Suppressor macrophage treated with lipopolysaccharide for 1 hour (primary cell): ENCODE measurements at places on chromosomes 3 and 15.

DNA sequence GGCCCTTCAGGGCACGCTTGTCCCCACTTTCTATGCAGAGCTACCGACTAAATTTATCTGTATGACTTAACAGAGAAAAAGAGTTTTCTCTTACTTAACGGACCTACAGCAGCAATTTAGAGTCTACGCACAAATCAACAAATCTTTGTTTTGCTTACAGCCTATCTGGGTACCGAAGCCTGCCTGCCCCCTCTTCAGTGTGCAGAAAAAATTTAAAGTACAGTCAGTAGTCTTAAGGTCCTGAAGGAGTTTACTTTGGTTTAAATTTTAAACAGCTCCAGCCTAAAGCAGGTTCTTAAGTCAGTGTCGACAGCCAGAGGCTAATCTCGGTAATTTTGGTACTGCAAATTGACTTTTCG is 570 bp downstream of the SACM1L start:
- no peak for DNase-seq

DNA sequence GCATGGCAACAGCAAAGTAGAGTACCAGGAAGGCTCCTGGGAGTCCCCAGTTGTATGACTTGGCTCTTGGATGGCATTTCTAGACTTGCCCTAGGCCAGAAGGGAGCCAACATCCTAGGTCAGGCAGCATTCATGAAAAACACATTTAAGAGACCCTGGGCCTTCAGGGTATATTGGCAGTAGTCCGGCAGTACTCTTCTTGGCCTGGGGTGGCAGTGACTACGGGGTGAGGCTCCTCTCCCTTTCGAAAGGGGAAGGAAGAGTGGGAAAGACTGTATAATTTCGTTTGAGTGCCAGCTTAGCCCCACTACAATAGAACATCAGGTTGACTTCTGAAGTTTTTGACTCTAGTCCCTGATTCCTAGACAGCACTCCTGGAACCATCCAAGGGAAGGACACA is 136.4 kb downstream of the ZIC4 start:
- DNase-seq: no peak

- DNase-seq: no peak
Observed at GRCh38 chr3:100615684-100616083, 6.3 kb downstream of the ADGRG7 start.

DNA sequence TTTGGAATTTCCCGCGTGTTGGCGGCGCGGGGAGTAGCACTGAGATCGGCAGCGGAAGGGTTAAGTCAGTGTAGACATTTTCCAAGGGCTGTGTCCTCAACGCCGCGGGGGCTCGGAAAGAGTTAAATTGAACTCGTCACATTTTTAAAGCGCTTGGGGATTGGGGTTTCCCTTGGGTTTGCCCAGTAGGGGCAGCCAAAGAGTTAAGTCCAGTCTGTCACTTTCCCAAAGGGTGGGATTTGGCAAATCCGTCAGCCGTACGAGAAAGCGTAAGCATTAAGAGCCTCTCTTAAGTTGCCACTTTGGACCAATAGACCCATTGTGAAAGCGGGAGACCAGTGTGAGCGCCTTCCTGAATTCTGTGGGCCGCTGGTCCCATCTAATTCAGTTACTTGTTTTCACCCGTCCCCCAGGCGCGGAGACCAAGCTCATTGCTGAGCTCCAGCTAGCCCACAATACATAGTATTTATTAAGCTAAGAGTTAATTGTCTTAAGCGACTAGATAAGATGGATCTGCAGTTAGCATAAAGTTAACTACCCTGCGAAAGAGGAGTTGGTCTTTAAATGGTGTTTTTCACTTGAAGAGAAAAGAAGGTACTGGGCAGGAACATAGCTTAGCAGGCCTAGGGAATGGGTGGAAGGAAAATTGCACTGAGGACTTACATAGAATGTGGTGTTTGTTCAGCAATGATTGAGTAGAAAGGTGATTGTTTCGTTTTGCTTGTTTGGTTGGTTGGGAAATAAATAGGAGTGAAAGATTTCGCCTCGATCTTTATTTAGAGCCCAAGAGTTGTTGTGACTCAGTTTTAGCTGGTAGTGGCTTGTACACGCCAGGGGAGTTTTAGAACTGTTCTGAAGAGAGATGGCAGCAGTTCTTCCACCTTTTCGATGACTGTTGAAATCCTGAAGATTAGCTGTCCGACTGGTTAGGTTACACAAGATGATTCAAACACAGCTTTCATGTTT is 932 bp downstream of the ARL8B start:
- peak; percentile 94 for DNase-seq

GRCh38 chr3:129045675-129046036 is 14.9 kb upstream of the GP9 start:
- peak; percentile 53 for DNase-seq

- DNase-seq: no peak
Observed at GRCh38 chr3:113167825-113168801, 43.2 kb upstream of the BOC start.
